ENCODE measurements at places on chromosomes 2 and 18.

GRCh38 chr2:3604207-3604877, 9.4 kb downstream of the COLEC11 start:
- no peak for DNase-seq

- DNase-seq, result no peak
Measured at GRCh38 chr2:174385201-174385600, 10.3 kb upstream of the SCRN3 start.

- DNase-seq, result no peak
Measured at GRCh38 chr2:103003750-103004260, 242.0 kb downstream of the TMEM182 start.

DNA sequence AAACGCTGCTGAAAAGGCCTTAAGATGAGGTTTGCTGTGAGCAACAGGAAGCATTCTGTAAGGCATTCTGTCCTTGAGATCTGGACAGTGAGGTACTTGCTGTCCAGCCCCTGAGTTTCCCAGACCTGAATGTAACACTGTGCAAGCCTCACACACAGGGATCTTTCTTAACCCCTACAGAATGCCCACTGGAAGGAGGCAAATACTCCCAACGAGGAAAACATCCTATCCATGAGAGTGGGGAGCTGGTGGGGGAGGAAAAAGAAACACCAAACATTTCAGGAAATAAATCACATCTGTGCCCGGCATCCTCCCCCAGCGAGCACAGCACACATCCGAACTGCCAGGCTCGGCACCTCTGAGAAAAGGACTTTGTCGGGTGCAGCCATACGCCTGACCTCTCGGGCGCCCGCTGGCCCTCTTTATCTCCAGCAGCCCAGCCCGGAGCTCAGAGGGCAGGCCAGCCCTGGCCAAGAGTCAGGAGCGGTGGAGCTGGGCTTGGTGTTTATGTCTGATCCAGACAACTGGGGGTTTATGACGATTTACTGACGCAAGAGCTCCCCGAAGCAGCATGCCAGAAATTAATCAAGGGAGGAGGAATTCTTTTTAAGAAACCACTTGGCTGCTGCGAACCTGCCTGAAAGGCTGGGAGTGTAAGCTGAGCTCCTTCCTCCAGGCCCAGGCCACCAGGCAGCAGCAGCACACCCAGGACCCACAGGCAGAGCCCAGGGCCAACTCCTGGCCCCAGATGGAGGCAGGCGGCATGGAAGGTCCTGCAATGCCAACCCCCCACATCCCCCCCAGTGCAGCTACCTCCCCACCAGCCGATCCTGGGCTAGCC, 72.2 kb downstream of the HDAC4 start:
- DNase-seq, result no peak

- no peak for DNase-seq
Measured at GRCh38 chr2:32264422-32265105, at the start of gene NLRC4. Gene NLRC4, minus strand, starts transcription at chr2:32264886. Its CDS starts 8,111 bp downstream, at chr2:32256775.

DNA sequence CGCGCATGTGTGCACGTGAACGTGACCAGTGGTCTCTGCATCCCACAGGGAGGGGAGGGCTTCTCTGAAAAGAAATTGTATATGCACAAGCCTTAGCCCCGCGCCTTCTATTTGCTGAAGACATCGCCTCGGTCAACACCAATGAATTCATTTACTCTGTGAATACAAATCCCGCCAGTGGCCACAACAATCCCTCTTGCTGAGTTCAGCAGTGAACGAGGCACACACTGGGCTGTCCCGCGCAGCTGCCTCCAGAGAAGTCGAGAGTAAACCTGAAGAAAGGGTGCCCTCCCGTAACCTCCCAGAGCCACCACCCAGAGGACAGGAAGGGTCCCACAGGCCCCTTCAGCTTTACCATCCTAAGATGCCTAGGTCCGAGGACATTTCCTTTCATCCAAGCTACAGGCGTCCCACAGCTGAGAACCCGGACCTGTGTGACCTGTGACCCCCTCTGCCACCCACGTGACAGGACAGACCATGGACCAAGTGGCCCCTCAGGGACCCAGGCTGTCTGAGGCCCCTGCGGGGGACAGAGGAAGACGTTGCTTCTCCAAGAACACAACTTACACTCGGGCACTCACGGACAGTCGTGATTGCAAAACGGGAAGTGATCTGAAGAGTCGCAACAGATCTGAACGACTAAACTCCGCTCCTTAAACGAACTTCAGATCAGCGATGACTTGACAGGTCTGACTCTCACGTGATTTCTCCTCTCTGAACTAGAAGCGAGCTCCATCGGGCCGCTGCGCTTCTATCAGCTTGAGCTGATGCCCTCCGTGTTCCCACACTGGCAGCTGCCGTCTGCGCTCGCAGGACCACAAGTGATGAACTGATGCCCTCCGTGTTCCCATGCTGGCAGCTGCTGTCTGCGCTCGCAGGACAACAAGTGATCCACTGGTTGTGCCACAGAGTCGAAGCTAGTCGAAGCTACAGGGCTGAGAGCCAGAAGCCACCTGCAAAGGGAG, 92.7 kb downstream of the ZNF516 start:
- no peak for DNase-seq

DNA sequence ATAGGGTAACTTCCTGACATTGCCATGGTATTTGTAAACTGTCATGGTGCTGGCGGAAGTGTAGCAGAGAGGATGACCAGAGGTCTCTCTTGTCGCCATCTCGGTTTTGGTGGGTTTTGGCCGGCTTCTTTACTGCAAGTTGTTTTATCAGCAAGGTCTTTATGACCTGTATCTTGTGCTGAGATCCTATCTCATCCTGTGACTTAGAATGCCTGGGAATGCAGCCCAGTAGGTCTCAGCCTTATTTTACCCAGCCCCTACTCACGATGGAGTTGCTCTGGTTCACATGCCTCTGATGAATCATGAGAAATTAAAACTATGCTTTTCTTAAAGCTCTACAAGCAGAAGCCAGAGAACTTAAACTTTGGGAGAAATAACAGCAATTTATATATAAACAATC, 12.7 kb upstream of the NFU1 start:
- DNase-seq, result no peak

DNA sequence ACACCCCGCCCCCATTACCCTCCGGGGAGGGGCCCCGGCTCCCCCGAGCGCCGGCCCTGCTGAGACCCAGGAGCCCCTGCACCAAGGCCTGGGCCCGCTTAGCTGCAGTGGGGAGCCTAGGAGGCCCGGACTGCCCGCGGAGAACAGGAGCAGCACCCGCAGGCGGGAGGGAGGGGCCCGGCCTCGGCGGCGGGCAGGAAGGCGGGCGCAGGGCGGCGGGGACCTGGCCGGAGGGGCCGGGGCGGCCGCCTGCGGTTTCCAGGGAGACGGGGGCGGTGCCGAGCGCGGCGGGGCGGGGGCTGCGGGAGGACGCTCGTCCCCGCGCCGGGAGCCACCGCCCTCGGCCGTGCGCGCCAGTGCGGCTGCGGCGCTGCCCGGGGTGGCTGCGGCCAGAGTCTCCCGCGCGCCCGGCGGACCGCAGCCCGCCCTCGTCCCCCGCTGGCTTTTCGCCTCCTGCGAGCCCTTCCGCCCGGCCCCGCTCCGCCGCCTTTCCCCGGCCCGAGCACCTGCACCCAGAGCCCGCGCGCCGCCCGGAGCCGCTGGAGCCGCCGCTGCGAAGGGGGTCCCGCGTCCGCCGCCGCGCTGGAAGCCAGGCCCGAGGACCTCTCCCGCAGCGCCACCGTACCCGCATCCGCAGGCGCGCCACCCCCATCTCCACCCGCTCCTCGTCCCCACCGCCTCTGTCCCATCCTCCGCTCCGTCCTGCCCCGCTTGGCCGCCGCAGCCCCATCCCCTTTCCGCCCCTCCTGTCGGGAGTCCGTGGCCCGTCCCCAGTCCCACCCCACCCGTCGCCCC, 17.2 kb downstream of the GPC1 start:
- DNase-seq, result peak; percentile 65

GRCh38 chr2:230913406-230914143, 11.5 kb downstream of the GPR55 start:
- DNase-seq, result no peak

- DNase-seq, result no peak
Measured at GRCh38 chr2:1802469-1803216, 58.3 kb upstream of the PXDN start.

GRCh38 chr2:186862869-186863709, 14.1 kb upstream of the ZSWIM2 start:
- DNase-seq, result peak; percentile 35

GRCh38 chr18:8735274-8735673, 29.9 kb downstream of the MTCL1 start:
- no peak for DNase-seq

GRCh38 chr18:9366126-9366714, 31.6 kb downstream of the TWSG1 start:
- DNase-seq, result no peak

GRCh38 chr2:124804014-124804940, 779.2 kb downstream of the CNTNAP5 start:
- peak; percentile 4 for DNase-seq

DNA sequence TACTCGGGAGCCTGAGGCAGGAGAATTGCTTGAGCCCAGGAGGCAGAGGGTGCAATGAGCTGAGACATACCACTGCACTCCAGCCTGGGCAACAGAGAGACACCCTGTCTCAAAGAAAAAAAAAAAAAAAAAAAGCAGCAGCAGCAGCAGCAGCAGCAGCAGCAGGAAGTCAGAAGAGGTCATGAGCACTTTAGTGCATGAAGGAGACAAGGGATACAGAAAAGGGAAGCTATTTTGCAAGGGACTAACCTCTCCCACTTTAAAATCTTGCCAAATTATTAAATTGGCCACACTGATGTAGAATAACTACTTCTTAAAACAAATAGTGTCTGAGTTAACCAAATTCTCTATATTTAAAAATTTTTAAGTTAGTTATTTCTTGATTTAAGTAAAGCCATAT, 113.4 kb upstream of the PDE1A start:
- no peak for DNase-seq

GRCh38 chr2:45009928-45010701, 863 bp upstream of the SIX2 start:
- no peak for DNase-seq

DNA sequence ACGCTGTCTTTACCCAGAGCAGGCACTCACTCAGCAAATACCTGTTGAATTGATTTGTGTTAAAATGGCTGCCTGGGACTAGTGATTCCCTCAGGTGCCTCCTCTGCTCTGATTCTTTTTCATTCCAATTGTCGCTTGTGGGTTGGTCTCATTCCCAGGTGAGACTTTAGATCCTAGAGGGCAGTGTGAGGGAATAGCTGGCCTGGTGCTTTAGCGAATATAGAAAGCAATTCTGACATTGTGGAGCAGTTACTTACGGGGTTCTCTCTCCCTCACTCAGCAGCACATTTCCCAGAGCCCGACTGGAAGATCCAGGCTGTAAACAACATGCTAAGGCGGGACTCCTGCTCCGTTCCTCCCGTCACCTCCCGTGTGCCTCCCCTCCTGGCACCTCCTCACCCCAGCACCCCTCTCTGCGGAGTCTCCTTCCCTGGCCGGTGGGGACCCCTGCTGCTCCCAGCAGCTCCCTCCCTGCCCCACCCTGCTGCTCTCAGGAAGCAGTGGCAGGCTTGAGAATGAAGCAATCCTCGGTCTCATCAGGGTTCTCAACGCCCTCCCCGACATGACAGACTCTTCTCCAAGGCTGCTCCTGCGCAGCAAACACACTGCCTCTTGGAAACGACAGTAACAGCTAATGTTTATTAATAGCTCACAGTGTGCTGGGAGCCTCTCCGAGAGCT, 26.9 kb downstream of the CELF4 start:
- DNase-seq, result no peak

- DNase-seq, result no peak
Measured at GRCh38 chr2:143422681-143423080, 293.5 kb downstream of the ARHGAP15 start.

DNA sequence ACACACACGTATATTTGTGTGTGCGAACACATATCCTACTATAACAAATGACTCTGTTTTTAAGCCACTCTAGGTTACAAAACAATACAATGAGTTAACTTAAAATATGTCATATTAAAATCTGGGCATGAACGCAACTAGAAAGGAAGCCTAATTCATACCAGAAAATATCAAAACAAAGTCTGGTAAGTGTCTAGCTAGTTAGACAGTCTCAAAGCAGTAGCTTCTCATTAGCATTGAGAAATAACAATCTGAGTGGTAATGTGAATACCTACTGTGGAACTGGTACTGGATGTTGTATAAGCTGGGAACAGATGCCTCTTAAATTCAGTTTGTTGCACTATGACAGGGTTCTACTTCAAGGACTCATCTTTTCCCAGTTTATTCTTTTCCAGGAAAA, 32.5 kb upstream of the WIPF1 start:
- no peak for DNase-seq

DNA sequence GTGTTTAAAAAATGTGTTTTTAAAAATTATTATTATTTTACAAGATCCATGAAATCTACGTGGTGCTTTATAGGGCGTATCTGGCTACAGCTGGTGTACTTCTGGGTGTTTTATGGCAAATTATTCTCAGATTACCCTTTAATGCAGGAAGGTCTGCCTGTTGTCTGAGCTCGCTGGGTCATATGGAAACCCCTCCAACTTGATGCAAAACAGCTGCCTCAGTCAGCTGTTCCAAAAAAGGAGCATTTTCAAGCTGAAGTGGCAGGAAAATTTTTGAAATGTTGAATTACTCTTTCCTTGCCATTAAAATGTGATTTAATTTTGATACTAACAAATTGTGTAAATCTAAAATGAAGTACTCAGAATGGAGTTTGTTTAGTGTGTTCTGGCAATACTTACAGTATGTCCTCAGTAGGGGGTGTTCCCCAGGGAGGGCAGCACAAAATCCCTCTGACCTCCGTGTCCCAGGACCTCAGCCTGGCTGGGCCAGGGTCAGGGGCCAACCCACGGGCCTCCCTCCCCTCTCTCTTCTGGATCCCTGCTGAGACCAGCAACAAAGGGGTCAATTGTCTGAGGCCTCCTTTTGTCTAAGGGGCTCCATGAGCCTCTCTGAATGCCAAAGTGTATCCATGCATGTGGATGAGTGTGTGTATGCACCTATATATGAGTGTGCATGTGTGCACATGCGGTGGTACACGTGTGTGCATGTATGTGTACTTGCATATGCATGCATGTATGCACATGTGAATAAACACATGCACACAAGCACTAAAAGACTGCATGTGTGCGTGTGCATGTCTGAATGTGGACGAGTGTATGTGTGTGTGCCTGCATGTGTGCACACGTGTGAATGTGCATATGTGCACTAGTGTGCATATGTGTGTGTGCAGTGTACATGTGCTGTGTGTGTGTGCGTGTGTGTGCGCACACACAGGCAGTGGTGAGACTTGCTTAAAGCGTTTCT, 105.4 kb downstream of the ACOXL start:
- DNase-seq, result no peak

GRCh38 chr2:137948894-137949293, 15.4 kb upstream of the HNMT start:
- DNase-seq, result no peak

GRCh38 chr2:13745330-13745729, 887.2 kb upstream of the LRATD1 start:
- DNase-seq, result no peak

DNA sequence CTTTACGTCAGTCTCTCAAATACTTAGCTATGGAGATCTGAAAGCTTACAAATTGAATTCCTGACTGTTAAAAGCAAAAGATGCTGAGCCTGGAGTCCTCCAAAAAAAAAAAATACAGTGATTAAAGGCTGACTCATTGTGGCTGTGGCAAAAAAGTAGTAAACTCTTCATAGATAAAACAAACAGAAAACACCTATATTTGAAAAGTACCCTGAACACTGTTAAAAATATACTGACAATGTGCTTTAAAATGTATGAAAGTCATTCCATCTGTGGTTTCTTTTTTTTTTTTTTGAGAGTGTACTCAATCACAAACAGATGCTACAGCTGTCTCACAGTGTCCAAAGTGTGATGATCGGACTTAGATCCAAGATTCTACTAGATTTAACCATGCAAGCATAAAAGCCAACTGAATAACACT, 267.6 kb upstream of the CYP26B1 start:
- DNase-seq, result no peak

- DNase-seq, result no peak
Measured at GRCh38 chr2:197259470-197259999, 51.0 kb downstream of the ANKRD44 start.
